Amygdala (tissue), 56 donors: ENCODE measurements at places on chromosomes 7 and 10.

DNA sequence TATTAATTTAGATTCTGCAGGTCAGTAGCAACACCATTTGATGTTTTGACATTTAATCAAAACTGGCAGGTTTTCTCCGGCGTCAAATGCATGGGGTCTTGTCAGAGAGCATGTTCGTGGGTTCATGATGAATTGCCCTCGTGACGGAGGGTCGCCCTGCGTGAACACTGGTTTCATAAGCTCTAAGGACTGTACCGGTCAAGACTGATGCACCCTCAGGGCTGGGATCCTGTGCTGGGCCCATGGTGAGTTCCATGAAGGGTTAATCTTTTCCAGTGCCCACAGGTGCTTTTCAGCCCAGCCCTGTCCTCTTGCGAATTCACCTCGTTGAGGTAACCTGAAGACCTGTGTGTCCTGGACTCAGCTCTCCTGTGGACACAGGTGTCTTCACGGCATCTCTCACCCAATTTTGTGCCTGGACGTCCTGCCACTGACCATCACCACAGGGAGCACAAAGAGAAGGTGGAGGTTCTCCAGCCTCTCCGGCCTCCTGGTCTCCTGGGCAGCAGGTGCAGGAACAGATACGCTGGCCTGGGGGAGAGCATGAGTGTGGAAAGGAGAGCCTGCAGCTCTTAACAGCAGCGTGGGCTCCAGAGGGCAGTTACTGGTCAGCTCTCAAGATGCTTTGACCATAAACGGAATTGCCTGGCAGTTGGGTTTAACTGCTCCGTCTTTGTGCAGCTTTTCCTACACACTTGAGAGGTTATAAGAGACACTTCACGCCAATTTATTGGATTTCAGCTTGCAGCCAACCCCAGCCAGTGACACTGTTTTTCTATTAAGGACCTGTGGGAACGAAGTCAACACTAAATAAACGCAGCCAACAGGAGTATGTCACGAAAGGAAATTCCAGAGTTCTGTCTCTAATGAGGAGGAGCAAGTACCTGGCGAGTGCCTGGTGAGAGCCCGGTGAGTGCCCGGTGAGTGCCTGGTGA, 37.4 kb upstream of the CFAP46 start:
- no peak for DNase-seq

GRCh38 chr7:2092279-2092678, 140.5 kb downstream of the MAD1L1 start:
- no peak for DNase-seq

DNA sequence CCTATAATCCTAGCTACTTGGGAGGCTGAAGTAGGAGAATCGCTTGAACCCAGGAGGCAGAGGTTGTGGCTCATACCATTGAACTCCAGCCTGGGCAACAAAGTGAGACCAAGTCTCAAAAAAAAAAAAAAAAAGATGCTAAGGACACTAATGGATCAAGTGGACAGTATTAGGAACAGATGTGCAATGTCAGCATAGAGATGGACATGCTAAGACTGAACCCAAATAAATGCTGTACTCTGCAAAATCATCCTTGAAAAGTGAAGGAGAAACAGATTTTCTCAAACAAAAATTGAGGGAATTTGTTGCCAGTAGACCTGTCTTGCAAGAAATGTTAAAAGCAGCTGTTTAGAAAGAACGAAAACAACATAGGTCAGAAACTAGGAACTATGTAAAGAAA, 194.5 kb downstream of the USP6NL start:
- DNase-seq = no peak

DNA sequence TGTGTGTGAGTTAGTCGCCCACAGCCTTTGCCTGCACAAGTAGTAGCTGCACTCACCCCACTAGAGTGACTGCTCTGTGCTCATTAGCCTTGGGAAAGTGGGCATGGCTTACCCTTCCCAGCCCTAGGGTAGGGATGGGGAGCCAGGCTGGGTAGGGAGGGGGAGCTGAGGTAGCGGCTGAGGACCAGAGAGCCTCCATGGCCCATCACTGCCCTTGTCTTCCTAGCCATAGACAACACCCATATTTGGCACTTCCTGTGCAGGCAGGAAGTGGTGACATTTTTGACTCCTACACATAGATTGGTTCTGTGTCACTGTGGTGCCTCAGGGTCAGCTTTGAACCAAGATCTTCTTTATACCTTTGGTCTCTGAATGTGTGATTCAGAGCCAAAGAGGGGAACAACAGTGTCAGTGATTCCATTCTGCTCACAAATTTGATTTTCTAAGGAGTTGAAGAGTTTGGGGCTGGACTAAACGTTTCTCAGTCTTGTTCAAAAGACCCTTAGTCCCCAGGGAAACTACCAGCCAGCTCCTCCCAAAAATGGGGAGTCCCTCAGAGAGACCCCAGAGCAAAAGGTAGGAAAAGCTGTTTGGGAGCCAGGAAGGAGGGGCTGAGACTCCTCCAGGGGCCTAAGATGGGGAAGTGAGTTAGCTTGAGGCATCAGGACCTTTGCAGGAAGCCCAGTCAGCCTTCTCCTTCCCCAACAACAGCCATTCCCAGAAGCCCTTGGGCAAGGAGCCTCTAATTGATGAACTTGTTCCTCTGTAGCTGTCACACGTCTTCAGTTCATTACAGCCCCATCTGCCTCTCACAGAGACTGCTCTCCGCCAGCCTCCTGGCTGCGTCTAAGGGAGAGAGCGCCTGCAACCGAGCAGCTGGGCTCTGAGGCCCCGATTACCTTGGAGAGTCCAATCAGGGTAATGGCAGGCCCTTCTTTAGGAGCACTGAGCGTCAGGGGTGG, 135.0 kb downstream of the CDH23 start:
- no peak for DNase-seq

DNA sequence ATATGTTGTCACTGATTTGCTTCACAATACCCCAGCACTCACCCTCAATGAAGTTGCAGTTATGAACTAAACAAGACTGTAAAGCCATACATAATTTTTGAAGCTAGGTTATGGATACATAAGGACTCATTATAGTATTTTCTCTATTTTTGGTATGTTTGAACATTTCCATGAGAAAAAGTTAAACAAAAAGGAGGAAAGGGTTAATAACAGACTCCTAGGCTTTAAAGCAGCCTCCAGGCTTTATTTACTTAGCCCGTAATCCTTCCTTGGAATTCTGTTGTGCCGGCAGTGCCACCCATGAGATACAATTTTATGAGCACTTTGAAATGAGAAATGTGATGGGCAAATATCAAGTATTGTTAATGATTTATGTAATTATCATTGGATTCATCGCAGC, 2.1 kb upstream of the DENND11 start:
- DNase-seq = no peak

GRCh38 chr10:51700228-51700817, 928 bp upstream of the CSTF2T start:
- no peak for DNase-seq

GRCh38 chr7:155233311-155234157, 64.1 kb upstream of the INSIG1 start:
- DNase-seq = no peak

DNA sequence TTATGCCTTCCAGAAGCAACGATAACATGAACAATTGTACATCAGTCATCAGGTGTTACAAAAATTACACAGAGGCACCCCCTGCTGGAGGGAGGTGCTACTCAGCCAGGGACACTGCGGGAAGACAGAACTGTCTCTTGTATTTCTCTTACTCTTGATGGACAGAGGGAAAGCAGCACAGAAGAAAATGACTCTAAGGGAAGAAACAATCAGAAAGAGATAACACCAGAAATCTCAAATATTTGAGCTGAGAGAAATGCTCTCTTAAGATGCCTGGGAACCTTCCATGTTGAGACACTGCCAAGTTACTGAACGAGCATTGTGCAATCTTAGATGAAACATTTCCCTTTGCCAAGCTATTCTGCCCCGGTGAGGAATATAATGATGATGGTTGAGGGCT, 227.6 kb upstream of the NPSR1 start:
- DNase-seq = no peak

- no peak for DNase-seq
Observed at GRCh38 chr10:130354573-130354954, 218.4 kb downstream of the GLRX3 start.

GRCh38 chr10:79340646-79341244, 6.5 kb upstream of the PPIF start:
- no peak for DNase-seq

DNA sequence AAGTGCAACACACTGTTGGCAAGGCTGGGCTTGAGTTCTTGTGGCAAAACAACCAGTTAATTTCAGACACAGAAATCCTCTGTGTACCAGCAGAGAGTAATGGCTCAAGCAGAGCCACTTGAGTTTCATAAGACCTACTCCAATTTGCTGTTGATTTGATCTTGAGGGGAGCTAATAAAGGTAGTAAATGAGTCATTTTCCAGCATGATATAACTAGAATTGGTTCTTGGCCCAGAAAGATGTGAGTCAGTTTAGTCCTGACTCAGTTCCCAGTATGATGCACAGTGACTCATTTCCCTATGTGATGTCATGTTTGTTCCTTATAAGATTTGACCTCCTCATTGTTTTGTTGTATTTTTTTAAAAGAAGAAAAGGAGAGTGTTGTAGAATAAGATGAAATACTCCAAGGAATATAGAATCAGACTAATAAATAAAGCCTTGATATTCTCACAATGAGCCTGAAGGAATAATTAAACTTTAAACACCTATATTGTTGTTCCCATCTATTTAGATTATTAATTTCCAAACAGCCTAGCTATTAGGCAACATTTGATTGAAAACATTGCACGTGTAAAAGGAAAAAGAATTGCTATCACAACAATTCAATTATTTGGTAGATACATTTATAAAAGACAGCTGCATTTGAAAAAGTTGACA, 186.2 kb downstream of the REEP3 start:
- DNase-seq = no peak

DNA sequence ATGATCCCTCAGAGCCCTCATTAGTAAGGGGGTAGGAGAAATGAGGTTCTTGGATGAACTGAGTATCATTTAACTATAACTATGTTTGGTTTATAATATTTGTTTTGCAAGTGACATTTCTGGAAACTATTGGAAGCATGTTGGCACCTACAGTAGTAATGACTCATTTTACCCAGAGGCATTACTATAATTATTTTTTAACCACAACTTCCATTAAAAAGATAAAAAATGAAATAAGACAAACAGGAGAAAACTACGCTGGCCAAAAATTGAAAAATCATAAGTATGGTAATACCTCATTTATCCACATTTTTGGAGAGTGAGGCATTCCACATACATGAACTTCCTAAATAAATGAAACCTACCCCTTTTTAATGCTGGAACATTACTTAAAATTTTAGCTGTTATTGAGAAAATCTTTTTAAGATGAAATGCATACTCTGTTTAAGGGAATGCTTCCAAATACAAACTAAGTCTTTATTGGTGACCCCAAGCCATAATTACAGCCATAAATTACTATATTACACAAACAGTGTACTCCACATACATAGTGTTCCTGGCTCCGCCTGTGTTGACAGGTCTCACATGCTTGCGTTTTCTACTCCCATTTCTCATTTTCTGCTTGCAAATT, 84.6 kb upstream of the CAPZA2 start:
- no peak for DNase-seq

DNA sequence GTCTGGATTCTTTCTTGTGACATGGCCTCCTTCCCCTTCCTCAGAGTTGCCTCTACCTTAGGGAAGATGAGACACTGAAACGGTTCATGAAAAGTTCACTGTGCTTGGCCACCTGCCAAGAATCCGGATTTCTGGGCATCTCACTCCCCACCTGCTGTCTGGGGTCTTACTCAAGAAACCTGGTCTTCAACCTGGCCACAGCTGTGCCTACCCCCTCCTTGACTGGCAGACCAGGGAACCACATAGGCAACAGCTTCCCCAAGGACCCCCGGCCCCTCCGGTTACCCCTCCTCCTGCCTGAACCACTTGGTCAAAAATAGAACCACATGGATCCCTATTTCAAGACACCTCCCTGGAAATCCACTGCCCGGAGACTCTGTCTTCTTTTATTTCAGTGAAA, 58.7 kb upstream of the NANOS1 start:
- no peak for DNase-seq

- DNase-seq = peak; percentile 11
Observed at GRCh38 chr10:54800741-54801421, at the start of gene PCDH15. Gene PCDH15, minus strand, starts transcription at chr10:54801231. Its CDS starts 136,969 bp downstream, at chr10:54664262.

- DNase-seq = no peak
Observed at GRCh38 chr7:74338366-74339108, 49.3 kb downstream of the CLIP2 start.
